ENCODE measurements at places on chromosomes 5 and 9.
A peak's percentile ranks its signal among the peaks of the same experiment; 100 is the strongest.

GRCh38 chr5:150352244-150353031, 5.1 kb upstream of the TCOF1 start:
- no peak for DNase-seq

GRCh38 chr5:111932628-111933027, 175.6 kb upstream of the NREP start:
- no peak for DNase-seq

DNA sequence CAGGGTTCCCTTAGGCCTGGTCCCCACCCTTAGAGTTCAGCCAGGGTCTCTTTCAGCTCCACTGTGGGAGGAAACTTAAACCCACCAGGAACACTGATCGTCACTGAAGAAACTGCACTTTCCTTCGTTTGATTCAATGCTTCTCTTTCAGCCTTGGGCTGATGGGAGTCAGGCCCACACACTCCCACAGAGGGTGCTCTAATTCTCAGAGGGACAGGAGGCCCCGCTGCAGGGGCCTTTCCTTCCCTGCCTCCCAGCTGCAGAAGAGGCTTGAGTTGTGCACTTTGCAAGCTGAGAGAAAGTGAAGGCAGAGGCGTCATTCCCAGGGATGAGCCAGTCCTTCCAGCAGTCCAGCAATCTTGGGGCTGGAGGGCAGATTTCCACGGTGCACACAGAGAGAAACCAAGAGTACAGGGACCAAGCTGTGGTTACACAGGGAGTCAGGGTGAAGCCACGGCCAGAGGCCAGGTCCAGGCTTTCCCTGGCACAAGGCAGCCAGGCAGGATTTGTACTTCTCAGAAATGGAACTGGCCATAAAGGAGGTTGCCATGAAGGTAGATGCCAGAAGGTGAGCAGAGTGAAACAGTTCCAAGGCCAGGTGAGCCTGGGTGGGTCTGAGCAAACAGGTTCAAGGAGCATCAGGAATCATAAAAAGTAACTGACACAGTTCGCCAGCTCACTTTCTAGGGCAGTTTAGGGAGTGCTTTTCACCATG, 10.4 kb upstream of the GLIPR2 start:
- no peak for DNase-seq

DNA sequence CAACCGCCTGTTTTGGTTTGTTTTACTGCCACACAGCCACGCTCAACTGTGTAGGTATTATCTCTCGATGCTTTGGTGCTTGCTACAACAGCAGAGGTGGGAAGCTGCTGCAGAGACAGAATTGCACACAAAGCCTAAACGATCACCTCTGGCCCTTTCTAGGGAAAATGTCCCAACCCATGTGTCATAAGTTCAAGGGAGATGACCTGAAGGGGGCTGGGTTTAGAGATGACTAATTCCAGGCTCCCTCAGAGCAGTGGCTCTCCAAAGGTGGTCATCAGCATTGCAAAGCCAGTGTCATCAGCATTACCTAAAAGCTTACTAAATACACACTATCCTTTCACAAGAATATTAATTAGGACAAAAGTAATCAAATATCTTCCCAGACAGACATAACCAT, 10.9 kb downstream of the ZNF622 start:
- DNase-seq: no peak

GRCh38 chr5:31811210-31811609, 172.3 kb downstream of the PDZD2 start:
- no peak for DNase-seq

DNA sequence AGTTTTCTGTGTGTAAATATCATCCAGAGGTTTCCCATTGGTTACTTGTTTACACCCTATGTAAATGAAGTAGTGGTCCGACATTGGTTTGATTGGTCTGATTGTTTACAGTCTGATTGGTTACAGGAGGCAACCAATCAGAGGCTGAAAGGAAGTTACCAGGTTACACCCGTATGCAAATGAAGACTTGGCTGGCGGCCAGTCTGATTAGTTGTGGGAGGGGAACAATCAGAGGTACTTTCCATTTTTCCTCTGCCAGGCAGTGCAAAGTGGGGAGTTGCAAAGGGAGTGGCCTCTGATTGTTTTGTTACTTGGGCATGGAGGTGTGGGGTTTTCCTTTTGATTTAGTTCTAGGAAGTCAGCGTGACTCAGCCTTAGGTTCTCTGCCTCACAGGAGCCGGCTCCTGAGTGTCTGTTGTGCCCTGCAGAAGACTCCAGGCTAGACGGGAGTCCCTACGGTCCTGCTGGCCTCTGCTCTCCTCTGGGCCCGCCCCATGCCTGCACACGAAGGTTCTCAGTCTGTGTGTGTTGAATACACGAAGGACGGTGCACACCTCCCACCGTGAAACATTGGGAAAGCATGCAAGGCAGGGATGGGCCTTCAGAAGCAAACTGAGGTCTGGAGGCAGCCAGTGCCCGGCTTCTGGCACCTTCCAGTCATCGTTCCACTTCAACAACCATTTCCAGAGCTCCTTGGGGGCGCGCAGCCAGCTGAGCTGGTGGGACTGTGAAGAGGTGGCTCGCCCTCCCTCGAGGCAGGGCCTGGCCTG, 42.9 kb downstream of the OLFM1 start:
- DNase-seq: no peak

DNA sequence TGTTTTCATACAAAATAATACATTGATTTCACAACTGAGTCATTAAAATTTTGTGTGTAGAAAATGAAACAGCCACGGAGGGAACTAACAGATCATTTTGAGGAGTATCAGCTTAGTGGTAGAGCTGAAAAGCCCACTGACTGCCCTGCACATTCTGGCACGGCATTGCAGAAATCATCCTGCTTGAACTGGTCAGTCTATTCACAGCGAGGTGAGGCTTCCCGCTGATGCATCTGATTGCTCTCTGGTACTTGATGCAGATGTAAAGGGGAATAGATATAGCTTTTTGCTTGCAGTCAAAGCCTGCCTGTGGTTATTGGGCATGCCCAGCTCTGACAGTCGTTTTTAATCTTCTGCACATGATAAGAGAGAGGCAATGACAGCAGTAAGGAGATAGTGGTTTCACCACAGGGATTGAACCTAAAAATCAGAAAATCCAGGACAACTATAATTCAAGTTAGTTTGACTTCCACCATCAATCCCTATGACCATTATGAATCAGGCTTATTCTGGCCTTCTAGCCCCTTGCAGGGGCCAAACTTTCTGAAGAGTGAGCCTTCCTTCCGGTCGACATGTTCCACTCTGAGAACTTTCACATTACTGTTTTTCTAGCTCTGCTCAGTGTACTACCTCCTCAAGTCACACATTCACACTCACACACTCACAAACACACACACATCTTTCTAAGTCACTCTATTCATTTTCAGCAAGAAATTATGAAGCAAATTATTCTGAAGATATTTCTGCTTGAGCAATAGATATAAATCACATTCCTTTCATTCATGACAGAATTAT, 782.8 kb upstream of the NUDT12 start:
- no peak for DNase-seq

DNA sequence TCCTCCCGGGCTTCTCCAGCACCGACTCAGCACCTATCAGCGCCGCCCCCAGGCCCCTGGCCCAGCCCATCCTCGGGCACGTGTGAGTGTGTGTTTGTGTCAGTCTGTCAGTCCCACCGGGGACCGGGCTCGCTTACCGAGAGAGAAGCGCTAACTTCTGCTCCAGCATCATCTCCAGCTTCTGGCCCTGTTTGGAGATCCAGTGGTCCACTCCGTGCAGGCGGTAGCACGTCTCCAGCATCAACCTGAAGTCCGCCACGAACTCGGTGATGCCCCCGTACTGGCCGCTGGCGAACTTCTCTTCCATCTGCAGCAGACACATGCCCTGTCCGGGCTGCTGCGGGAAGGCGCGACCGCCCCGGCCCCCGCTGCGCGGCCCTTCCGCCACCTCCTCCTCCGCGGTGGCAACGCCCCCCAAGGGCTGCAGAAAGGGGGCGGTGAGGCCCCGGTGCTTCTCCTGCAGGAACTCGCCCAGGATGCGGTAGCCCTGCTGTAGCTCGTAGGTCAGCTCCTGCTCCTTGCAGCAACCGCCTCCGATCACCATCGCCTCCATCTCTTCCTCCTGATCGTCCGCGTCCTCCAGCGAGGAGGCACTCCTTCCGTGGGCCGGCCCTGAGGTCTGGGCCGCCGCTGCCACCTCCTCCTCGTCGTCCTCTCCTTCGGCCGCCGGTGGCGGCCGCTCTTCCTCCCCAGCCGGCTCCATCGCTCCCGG, 8.2 kb downstream of the RANBP6 start:
- DNase-seq: peak; percentile 91

DNA sequence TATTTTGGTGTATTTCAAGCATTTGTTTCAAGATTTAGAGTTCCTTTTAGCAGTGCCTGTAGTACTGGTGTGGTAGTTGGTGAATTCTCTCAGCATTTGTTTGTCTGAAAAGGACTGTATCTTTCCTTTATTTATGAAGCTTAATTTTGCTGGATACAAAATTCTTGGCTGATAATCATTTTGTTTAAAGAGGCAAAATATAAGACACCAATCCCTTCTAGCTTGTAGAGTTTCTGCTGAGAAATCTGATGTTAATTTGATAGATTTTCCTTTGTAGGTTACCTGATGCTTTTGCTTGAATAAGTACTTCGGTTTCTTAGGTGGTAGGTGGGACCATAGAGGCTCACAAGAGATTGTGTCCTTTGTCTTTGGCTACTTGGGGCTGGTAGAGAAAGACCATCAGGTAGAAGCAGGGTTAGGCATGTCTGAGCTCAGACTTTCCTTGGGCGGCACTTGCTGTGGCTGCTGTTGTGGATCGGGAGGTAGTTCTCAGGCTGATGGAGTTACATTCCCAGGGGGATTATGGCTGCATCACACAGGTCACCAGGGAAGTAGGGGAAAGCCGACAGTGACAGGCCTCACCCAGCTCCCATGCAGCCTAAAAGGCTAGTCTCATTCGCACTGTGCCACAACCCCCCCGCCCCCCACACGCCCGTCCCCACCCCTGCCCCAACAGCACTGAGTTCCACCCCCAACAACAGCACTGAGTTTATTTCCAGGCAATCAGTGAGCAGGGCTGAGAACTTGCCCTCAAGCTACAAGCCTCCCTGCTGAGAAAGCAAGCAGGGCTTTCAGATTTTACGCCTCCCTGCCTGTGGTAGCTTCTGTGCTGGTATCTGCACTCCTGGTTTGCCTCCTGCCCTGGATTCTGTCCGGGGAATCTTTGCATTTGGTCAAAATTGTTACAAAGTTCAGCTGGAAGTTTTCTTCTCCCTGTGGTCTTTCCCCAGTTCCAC, 127.1 kb upstream of the GLRA1 start:
- DNase-seq: no peak

DNA sequence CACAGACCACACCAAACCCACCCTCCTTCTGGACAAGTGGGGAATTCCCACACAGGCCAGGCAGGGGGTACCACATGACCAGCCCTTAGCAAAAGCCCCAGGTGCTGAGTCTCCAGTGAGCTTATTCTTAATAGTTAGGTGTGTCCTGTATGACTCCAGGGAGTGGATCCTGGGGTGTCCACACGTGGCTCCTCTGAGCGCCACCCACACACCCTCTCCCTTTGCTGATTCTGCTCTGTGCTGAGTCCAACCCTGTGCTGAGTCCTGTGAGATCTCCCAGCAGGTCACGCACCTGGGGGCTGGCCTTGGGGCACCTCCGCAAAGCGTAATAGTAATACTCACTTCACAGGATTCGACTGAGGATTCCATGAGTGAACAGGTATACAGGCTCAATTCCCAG, 12.7 kb downstream of the LRRC14B start:
- no peak for DNase-seq

- no peak for DNase-seq
Measured at GRCh38 chr9:116435706-116436105, 251.4 kb upstream of the TRIM32 start.

DNA sequence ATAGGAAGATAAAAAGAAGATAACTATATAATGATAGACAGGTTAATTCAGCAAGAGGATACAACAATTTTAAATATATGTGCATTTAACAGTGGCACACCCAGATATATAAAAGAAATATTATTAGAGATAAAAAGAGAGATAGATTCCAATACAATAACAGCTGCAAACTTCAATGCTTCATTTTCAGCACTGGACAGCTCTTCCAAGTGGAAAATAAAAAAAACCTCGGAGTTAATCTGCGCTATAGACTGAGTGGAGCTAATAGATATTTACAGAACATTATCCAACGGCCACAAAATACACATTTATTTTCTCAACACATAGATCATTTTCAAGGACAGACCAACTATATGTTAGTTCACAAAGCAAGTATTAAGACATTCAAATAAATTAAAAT, 1229.5 kb upstream of the CDH6 start:
- no peak for DNase-seq

DNA sequence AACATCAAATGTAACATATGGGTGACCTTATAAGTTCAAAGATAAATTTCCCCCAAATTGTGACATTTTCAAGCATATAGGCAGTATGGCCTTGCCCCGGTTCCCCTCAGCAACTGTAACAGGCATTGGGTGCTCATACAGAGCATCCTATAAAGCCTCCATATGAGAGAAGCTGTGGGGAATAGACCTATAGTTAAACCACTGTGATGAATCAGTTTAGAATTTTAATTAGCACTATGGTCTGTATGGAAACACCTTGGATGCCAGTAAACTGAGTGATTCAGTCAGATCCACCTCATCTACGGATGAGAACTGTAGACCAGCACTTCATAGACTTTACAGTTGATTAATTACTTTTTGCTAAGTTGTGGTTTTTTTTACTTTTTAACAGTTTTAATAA, 79.4 kb downstream of the ERCC6L2 start:
- no peak for DNase-seq

- no peak for DNase-seq
Measured at GRCh38 chr5:14588758-14589543, 7.4 kb downstream of the OTULINL start.

DNA sequence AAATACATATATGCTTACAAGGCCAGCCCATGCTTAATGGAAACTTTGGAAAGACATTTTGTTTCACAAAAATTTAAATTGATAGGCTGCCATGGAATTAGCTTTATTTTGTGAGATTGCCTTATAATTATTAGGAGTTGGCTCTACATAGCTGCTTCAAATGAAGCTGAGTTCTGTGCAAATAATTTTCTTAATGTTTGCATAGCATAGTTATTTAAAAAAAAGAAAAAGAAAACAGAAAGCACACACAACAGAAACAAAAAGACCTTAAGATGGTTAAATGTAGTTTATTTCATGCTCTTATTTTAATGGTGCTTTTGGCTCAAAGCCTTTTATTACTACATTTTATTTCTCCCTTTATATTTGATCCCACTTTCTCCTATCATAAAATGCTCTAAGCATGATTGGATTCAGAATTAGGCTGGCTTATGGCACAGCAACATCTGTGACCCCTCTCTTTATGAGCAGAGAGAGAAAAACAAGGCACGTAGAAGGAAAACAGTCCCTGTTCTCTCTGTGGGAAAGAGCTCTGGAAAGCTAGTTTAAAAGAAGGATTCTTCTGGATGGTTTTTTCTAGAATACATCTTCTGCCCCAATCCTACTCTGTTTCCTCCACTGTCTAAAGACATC, 530.5 kb downstream of the NTRK2 start:
- DNase-seq: no peak

DNA sequence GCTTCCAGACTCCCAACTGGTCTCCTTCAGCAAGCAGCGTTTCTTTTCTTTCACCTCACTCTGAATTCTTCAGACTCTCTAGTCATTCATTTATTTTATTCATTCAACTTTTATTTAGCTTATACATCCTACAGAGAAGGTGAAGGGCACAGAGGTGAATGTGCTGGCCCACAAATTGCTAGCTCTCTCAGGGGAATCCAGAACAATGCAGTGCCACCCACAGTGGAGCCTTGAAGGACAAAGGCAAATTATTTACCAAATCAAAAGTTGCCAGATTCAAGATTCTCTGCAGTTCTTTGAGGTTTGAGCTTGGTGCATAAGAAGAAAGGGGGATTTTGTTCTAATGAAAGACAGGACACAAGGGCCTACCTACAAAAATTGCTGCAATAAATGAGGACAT, 29.7 kb downstream of the GRIA1 start:
- DNase-seq: no peak

GRCh38 chr5:113660706-113661250, 147.3 kb downstream of the YTHDC2 start:
- DNase-seq: no peak

All from stimulated activated CD4-positive, alpha-beta T cell treated with anti-CD3 and anti-CD28 coated beads, Interleukin-12 subunit alpha, Interleukin-12 subunit beta, amount 100 ng/mL, for 24 hours (primary cell).